ENCODE measurements at places on chromosomes 5 and 9.

DNA sequence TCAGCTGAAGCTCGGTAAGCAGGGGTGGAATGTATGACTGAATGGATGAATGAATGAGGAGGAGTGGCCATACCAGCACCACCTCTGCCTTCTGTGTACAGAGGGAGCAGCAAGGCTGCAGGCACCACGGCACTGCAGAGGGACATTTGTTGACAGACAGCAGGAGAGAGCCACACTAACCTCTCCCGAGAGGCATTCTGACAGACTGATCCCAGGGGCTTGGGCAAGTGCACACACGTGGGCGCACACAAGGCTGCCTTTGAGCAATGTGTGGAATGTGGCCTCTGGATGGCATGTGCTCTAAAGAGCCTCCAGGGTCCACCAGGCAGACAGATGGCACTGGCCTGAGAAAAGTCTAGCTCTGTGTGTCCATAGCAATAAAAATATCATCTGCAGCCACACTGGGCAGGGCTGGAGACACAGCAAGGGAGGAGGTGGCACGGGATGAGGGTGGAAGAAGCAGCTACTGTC lies 111.8 kb downstream of the ACTL7B start:
- DNase-seq: peak; percentile 20

DNA sequence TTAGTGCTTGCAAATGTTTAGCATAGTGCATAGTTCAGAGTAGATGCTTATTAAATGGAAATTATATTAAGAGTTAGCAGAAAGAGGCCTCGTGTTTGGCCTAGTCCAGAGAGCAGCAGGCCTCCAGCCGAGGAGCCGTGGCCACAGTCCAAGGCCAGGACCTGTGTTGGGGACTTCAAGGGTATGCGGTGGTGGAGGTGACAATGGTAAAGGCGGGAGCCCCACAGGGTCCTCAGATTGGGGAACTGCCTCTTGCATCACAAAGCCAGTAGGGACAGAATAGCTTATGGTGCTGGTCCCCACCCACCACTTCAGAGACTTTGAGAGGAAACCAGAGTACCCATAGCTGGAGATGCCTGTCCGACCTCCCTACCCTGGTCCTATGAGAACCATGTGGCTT lies 554.6 kb upstream of the RIOK2 start:
- no peak for DNase-seq

DNA sequence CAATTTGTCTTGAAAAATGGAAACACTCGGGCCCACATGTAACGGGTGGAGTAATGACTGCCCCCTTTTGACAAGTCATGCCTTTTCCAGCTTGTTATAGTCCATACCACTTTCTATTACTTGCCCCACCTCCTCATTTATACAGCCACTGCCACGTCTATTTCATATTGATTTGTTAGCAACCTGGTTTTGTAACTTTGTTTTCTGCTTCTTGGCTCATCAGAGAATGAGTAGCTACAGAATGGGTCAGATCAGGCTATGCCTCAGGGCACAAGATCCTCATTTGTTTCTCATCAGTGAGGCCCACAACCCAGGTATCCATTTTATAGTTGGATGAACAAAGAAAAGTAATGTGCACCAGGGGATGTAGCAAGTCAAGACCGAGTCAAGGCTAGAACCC lies 1.7 kb downstream of the GFRA3 start:
- DNase-seq: no peak

GRCh38 chr9:24096756-24097155 lies 270.7 kb upstream of the ELAVL2 start:
- peak; percentile 13 for DNase-seq

- DNase-seq: no peak
These were observed 1.6 kb downstream of the DEPDC1B start for GRCh38 chr5:60698336-60698735.

- DNase-seq: no peak
These were observed 7.7 kb upstream of the TSLP start for GRCh38 chr5:111063709-111064322.

GRCh38 chr9:3401221-3401954 lies 124.4 kb downstream of the RFX3 start:
- peak; percentile 32 for DNase-seq

DNA sequence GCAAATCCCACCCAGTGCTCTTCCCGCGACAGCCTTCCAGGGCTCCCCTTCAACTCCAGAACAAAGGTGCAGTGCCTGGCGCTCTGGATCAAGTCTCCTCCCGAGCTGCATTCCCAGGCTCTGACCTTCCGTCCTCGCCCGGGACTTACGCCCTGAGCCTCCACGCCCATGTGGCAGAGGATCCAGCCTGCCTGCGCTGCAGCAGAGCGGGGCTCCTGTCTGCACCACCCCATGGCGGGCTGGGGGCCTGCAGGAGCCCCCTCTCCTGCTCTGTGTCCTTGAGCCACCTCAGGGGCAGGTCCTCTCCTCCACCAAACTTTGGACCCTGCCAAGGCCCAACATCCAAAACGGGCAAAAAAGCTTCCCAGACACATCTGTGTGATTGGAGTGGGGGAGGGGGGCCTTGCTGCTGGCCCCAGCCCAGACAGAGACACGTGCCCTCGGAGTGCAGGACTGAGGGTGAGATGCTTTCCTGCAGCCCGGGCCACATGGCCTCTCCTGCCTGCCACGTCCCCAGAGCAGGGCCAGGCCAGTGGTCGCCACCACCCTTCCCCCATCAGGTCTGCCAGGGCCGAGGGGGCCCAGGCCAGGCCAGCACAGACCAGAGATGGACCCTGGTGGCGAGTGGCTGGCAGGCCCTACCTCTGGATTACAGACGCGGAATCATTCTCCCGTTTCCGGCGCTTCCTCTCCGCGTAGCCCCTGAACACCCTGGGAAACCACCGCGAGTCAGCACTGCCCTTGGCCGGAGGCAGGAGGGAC lies 4.4 kb downstream of the NSMF start:
- DNase-seq: no peak

GRCh38 chr9:3793971-3794383 lies 268.2 kb upstream of the RFX3 start:
- DNase-seq: peak; percentile 55

- DNase-seq: no peak
These were observed 6.5 kb upstream of the TMEM210 start for GRCh38 chr9:137178201-137178938.

GRCh38 chr5:164377746-164378145 lies 872.3 kb downstream of the MAT2B start:
- DNase-seq: no peak

GRCh38 chr9:21998026-21998425 lies 3.4 kb downstream of the CDKN2B-AS1 start:
- no peak for DNase-seq

GRCh38 chr9:22622815-22623214 lies 176.2 kb downstream of the DMRTA1 start:
- DNase-seq: no peak

DNA sequence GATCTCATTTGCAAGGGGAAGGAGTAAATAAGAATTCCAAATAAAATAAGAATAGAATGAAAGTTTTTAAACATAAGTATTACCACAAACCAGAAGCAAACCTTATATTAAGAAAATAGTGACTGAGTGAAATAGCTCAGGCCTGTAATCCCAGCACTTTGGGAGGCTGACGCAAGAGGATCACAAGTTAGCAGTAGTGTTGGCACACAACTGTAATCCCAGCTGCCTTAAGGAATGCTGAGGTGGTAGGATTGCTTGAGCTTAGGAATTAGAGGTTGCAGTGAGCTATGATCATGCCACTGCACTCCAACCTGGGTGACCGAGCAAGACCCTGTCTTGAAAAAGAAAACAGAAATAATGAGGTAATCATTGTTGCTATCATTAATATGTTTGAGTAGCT lies 47.0 kb downstream of the APC start:
- no peak for DNase-seq

DNA sequence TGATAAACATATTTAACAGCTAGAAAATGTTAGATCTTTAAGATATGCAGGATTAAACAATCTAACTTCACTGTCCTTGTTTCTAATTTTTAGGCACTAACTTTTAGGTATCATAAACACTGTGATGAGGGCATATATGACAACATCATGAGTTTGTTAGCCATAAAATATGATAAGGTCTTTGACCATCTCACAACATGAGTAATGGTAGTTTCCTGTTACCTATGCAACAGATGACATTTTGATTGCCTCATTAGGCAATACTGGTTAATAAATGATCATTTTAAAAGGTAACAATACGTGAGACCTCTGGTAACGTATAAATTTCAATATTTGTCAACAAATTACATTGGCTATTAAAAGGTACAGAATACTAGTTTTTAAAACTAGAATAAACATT lies 613.5 kb downstream of the PDE4D start:
- no peak for DNase-seq

DNA sequence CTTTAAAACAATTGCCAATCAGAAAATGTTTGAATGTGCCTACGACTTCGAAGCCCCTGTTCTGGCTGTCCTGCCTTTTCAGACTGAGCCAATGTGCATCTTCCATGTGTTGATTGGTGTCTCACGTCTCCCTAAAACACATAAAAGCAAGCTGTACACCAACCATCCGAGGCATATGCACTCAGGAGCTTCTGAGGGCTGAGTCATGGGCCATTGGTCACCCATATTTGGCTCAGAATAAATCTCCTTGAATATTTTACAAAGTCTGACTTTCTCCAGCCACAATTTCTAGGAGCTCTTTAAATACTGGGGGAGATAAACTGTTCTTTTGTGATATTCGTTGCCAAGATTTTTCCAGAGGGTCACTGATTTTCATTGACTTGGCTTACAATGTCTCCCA lies 53.9 kb downstream of the C9orf57 start:
- no peak for DNase-seq

- no peak for DNase-seq
These were observed 78.4 kb downstream of the SFXN1 start for GRCh38 chr5:175556794-175557193.

DNA sequence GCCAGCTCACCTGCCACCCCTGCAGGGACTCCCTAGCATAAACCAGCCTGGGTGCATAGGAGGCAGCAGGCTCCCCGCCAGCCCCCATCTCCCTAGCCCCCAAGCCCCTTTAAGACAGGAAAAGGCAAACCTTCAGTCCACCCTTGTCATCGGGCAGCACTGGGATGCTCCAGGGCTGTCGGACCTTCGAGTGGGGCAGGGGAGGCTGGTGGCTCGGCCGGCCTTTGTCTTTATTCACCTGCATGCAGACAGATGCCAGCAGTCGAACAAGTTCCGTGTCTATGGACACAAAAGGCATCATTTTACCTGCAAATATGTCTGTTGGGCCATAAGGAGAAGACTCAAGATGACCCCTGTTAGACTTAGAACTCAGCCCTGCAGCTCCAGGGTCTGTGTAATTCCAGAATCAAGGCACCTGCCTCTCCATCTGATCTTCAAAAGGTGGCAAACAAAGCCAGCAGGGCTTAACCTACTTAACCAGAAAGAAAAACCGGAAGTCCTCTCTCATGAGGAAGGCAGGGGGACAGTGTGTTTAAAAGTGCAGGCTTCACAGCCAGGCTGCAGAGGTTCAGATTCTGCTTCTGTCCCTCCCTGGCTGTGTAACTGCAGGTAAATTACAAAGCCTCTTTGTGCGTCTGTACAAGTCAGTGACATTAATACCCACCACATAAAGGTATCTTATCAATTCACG lies 16.2 kb downstream of the ANKS6 start:
- no peak for DNase-seq

- peak; percentile 29 for DNase-seq
These were observed 279.0 kb downstream of the AOPEP start for GRCh38 chr9:95005278-95006143.

- DNase-seq: no peak
These were observed 211.9 kb downstream of the MAN2A1 start for GRCh38 chr5:109901628-109901981.

DNA sequence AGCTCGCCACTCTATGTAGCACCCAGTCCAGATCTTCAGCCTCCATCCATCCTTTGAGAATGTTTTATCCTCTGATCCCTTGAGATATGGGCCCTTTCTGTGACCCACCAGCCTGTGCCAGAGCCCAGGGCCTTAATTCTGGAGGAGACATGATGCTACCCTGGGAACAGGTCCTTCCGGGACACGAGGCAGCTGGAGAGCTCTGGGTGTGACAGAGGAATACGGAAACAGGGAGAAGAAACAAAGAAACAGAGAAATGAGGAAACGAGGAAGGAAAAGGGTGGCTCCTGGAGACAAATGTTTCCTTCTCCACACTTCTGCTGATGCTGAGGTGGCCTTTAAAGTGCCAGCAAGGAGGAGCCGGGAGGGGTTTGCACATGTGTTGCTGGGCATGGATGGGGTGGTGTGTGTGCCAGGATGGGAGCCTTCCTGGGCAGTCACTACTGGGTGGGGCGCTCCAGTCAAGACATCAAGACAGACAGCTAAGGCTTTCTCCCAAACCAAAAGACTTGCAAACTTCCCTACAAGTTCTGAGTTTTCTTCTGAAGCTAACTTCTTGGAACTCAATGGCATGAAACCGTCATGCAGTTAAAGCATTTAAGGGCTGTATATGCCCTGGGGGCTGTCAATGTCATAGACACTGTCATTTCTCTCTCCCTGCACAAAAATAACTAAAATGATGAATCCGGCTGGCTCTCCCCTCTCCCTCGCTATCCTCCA lies 22.8 kb upstream of the MARCHF6 start:
- no peak for DNase-seq

DNA sequence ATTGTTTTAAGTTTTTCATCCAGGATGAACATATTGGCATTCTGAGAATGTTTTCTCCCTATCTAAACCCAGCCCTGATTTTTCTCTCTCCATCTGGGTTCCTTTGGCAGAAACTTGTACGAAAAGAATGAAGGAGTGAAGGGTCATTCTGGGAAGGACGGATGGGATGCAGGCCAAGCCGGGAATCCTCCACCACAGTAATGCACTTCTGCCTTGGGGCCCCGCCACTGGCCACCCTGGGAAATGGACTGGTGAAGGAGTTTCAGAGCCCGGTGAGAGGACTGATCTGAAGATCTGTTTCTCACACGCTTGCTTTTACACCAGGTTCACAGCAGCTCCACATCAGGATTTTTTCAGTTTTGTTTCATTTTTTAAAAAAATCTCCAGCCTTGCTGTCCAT lies 554.8 kb downstream of the BNC2 start:
- DNase-seq: no peak
